ENCODE measurements at places on chromosomes 12 and 14.
A peak's percentile ranks its signal among the peaks of the same experiment; 100 is the strongest.

GRCh38 chr14:54633076-54633475, 66.1 kb downstream of the SAMD4A start:
- no peak for DNase-seq
- peaks cover 14% of the 10 kb centered on the region for H3K27me3 ChIP-seq
- H3K36me3 ChIP-seq: no peaks in the 10 kb centered on the region
- H3K4me1 ChIP-seq: peaks cover 25% of the 10 kb centered on the region
- H3K27ac ChIP-seq: no peak overlapping the region

GRCh38 chr12:108933949-108934348, 54.1 kb downstream of the DAO start:
- no peak overlapping the region for H3K27ac ChIP-seq
- H3K4me3 ChIP-seq: no peak overlapping the region
- no peaks in the 10 kb centered on the region for H3K36me3 ChIP-seq
- no peak for DNase-seq
- no peaks in the 10 kb centered on the region for H3K27me3 ChIP-seq

- H3K4me1 ChIP-seq: peaks cover 34% of the 10 kb centered on the region
- peak within 1 kb of the TSS; percentile 96 for H3K4me3 ChIP-seq
- peak; percentile 97 for DNase-seq
- H3K27ac ChIP-seq: peak within 1 kb of the TSS; percentile 96
Measured at GRCh38 chr14:76812422-76813383, at the start of gene ANGEL1. TSS of gene ANGEL1 (minus strand) at chr14:76812882. CDS start at chr14:76812827, 55 bp downstream.

DNA sequence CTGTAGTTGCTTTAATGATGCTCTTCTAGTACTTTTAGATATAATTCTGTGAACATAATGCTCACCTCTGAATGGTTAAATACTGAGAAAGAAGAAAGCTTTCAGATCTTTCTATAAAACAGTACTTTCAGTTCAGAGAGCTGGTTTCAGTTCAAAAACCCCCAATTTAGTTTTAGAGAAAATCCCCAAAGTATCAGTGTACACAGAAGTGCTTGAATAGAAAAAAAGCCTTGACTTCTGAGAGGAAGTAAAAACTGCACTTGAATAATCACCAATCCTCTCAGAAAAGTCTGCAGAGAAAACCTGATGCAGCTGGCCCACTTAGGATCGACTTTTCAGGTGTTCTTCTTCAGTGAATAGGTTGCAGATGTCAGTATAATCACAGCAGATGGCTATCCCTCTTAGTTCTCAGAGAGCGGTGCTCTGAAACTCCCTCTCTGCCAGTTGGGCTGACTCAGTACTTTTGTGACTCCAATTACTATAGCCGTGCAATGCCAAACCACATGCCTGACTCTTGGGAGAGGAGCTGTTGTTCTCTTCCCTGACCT, 616.3 kb downstream of the LRFN5 start:
- H3K36me3 ChIP-seq: no peaks in the 10 kb centered on the region
- no peak overlapping the region for H3K27ac ChIP-seq
- no peak for DNase-seq
- H3K4me3 ChIP-seq: no peak overlapping the region
- no peaks in the 10 kb centered on the region for H3K4me1 ChIP-seq

DNA sequence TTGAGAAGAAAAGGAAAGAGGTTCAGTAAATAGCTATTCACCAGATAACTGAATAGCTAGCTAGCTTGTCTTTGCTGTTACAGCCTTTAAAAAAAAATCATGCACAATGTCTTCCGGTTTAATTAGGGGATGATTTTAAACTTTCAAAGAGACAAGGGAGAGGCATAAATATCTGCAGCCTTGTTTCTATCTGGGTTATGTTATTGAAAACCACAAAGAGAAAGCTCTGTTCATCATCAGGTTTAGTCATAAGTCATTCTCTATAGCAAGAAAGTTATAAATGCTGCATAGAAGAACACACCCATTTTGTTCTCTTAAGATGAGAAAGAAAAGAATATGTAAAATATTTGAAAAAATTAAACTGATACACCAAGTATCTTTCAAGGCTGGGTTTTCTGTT, 1046.9 kb downstream of the AACS start:
- H3K4me1 ChIP-seq: no peaks in the 10 kb centered on the region
- H3K36me3 ChIP-seq: no peaks in the 10 kb centered on the region
- no peak for DNase-seq
- no peak overlapping the region for H3K27ac ChIP-seq
- H3K27me3 ChIP-seq: peaks cover 1% of the 10 kb centered on the region

DNA sequence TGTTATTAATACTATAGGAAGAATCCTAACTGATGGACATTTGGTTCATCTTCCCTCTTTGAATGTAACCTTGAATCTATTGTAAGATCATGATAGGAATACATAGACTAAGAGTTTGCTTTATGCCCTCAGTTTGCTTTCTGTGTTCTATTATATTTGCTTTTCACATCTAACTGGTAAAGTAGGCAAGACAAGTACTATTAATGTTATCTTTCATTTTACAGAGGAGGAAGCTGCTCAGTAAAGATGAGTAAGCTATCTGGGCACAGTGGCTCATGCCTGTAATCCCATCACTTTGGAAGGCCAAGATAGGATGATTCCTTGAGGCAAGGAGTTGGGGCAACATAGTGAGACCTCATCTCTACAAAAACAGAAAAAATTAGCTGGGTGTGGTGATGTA, 103.0 kb downstream of the TMTC2 start:
- H3K4me3 ChIP-seq: no peak overlapping the region
- no peak overlapping the region for H3K27ac ChIP-seq
- no peaks in the 10 kb centered on the region for H3K4me1 ChIP-seq
- H3K36me3 ChIP-seq: no peaks in the 10 kb centered on the region
- no peak for DNase-seq

DNA sequence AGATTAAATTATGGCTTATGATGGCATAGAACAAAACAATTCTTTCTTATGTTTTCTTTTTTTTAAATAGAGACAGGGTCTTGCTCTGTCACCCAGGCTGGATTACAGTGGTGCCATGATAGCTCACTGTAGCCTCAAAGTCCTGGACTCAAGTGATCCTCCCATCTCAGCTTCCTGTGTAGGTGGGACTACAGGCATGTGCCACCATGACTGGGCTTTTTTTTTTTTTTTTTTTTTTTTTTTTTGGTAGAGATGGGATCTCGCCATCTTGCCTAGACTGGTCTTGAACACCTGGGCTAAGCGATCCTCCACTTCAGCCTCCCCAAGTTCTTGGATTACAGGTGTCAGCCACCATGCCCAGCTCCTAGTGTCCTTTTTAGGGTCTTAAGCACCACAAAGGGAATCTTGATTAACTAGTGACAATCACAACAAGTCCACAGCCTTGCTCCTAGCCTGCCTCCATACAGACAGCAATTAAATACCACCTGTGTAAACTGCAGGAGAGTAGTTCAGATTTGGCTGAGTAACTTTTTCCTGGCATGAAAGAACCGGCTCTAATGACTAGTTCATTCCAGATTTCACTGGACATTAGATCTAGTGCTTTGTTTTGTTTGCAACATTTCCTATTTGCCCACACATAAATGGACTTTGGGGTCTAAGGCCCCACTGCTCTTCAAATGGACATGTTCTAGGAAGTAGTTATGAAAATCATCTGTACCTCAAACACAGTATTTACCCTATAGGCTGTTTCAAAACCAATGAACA, 61.6 kb downstream of the SH2B3 start:
- no peak for DNase-seq
- peaks cover 4% of the 10 kb centered on the region for H3K36me3 ChIP-seq
- no peak overlapping the region for H3K4me3 ChIP-seq
- no peak overlapping the region for H3K27ac ChIP-seq

DNA sequence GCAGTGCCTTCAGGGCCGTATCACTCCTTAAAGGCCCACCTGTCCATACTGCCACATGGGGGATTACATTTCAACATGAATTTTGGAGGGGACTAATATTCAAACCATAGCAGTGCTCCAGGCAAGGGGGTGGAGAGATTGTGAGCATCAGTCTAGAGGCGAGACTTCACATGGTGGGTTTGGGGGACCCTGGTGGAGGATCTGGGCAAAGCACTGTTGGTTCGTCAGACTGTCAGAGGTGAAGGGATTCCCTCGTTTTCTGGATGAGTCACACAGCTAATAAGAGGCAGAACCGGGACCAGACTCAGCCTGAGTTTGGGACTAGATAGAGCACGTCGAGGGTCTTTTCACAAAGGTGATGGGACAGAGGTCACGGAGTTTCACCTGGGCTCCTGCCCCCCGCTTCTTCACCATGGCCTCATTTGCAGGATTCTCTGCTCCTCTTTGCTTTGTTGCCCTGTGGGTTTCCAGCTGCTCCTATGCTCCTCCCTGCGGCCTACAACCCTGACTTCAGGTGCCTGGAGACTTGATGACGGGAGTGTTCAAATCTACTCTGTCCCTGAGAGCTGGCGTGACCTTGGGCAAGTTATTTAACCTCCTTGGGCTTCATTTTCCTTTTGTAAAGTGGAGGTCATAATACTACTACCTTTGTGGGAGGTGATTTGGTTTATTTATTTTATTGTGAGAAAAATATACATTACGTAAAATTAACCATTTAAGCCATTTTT, 41.5 kb downstream of the TEAD4 start:
- H3K27me3 ChIP-seq: peaks cover 1% of the 10 kb centered on the region
- no peaks in the 10 kb centered on the region for H3K4me1 ChIP-seq
- H3K27ac ChIP-seq: no peak overlapping the region

GRCh38 chr12:54373649-54374561, 9.6 kb upstream of the GPR84 start:
- no peak overlapping the region for H3K4me3 ChIP-seq
- H3K4me1 ChIP-seq: peaks cover 6% of the 10 kb centered on the region
- no peak overlapping the region for H3K27ac ChIP-seq
- H3K36me3 ChIP-seq: no peaks in the 10 kb centered on the region
- H3K27me3 ChIP-seq: peaks cover 3% of the 10 kb centered on the region

DNA sequence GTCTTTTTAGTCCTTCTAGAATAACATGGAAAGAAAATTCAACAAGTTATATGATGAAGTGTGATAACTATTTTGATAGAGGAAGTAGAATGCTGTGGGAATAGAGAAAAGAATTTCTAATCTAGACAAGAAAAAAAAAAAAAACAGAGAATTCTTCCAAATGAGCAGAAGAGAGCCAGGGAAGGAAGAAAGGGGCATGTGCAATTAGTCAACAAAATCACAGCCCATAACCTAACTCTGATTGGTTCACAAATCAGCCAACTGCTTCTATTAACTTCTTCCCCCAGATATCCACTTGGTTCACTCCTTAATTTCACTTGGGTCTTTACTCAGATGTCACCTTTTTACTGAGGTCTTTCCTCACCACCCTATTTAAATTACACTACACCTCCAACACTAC, 69.5 kb downstream of the BTG1 start:
- peaks cover 11% of the 10 kb centered on the region for H3K4me1 ChIP-seq
- H3K27me3 ChIP-seq: no peaks in the 10 kb centered on the region
- peaks cover 13% of the 10 kb centered on the region for H3K36me3 ChIP-seq
- no peak overlapping the region for H3K4me3 ChIP-seq
- no peak for DNase-seq

DNA sequence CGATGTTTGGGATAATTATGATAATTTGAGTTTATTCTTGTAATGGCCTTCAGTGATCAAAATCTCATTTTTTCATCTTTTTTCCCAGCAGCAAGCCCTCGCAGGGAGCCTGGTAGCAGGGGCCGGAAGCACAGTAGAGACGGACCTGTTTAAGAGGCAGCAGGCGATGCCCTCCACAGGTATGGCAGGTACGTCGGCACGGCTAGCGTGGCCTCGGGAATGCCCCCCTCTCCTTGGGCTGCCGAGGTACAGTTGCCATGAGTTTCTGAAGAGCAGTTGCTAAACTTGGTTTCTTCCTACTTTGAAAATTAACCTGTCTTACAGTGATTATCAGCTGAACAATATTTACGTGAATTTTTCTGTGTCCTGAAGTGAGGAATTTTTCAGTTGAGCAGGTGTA, 29.9 kb downstream of the EP400 start:
- H3K4me3 ChIP-seq: no peak overlapping the region
- no peaks in the 10 kb centered on the region for H3K27me3 ChIP-seq
- no peak for DNase-seq
- H3K4me1 ChIP-seq: peaks cover 8% of the 10 kb centered on the region

- peak overlapping the region; percentile 13 for H3K4me3 ChIP-seq
- DNase-seq: no peak
- peak overlapping the region; percentile 100 for H3K27ac ChIP-seq
- H3K36me3 ChIP-seq: peaks cover 26% of the 10 kb centered on the region
- peaks cover 99% of the 10 kb centered on the region for H3K4me1 ChIP-seq
- peaks cover 15% of the 10 kb centered on the region for H3K27me3 ChIP-seq
Measured at GRCh38 chr14:92659765-92660561, 88.5 kb downstream of the LGMN start.

DNA sequence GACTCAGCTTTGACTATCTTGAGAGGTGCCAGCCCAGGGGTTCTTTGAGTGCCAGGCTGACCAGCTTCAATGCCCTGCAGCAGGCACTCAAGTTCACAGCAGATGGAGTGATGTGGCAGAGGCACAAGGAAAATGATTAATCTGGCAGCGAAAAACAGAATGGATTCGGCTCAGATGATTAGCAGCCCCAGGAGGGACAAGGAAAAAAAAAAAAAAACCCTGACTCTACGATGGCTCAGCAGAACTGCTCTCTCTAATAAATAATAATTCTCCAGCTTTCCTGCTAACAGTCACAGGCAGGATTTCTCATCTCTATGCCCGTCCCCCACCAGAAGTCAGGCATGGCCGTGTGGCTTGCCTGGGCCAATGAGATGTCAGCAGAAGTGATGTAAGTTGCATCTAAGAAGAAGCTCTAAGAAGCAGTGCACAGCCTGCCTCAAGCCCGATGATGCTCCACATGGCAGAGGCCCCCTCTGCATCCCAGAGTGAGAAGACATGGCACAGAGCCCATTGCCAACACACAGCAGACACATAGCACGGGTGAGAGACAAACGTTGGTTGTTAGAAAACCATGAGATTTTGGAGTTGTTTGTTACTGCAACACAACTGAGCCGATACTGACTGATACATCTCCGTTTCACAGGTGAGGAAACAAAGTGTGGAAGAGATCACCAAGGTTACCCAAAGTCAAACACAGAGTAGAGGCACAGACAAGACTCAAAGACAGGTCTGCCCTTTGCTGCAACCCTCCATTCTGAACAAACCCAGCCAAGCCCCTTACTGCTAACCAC, 111.0 kb downstream of the SCARB1 start:
- peaks cover 15% of the 10 kb centered on the region for H3K27me3 ChIP-seq
- H3K4me3 ChIP-seq: no peak overlapping the region
- no peak for DNase-seq

GRCh38 chr12:111437816-111438454, 32.2 kb downstream of the SH2B3 start:
- H3K36me3 ChIP-seq: peaks cover 5% of the 10 kb centered on the region
- peak overlapping the region; percentile 86 for H3K4me3 ChIP-seq
- DNase-seq: no peak

Measured in immature natural killer cell (primary cell).